Tibial nerve (tissue), 4 donors: ENCODE measurements at places on chromosomes 7 and 10.

DNA sequence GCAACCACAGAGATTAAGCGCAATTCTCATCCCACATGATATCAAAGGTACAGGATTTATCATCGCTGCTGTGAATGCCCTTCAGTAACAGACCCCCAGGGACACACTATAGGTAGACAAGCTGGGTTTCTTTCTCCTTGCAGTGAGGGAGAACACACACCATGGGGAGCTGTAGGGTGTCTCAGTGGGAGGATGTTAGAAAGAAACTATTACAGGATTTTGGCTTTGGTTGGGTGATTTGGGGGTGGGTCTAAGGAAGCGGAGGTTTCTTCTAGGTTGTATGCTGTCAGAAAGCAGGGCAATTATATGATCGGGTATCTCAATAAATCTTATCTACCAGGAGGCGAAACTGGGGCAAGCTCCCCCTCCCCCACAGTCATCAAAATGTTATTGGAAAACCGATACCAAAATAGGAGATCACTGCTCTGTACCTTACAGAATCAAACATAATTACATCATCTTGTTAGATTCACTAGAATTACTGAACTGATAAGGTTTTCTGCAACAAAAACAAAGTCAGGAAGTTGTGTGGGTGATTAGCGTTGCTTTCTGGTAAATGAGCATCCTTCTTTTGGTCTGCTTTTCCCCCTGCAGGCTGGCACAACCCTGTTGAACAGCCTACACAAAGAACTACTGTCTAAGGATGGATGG is 209.7 kb downstream of the TEX36 start:
- DNase-seq: no peak

DNA sequence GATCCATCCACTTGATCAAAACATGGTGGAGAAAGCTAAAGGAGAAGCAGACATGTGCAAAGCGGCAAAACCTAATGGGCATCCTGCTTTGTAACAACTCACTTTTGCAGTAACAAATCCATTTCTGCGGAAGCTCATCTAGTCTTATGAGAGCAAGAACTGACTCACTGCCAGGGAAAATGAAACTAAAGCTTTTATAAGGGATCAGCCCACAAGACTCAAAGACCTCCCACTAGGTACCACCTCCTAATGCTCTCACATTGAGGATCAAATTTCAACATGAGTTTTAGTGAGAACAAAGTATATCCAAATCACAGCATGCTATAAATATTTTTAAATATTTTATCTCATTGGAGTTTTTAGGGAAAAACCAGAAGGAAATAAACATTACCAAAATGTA is 120.1 kb upstream of the GNAI1 start:
- DNase-seq: no peak
- no peaks in the 10 kb centered on the region for H3K27me3 ChIP-seq
- no peak overlapping the region for H3K27ac ChIP-seq
- H3K36me3 ChIP-seq: no peaks in the 10 kb centered on the region
- H3K4me3 ChIP-seq: no peak overlapping the region

GRCh38 chr7:29588900-29589696 is 25.5 kb downstream of the PRR15 start:
- H3K4me3 ChIP-seq: no peak overlapping the region
- no peak overlapping the region for H3K27ac ChIP-seq
- H3K36me3 ChIP-seq: no peaks in the 10 kb centered on the region
- DNase-seq: no peak
- H3K27me3 ChIP-seq: no peaks in the 10 kb centered on the region
- H3K4me1 ChIP-seq: no peaks in the 10 kb centered on the region

GRCh38 chr7:139541600-139542307 is 18.3 kb downstream of the CLEC2L start:
- DNase-seq: no peak
- no peak overlapping the region for H3K27ac ChIP-seq
- no peaks in the 10 kb centered on the region for H3K27me3 ChIP-seq
- no peak overlapping the region for H3K4me3 ChIP-seq

DNA sequence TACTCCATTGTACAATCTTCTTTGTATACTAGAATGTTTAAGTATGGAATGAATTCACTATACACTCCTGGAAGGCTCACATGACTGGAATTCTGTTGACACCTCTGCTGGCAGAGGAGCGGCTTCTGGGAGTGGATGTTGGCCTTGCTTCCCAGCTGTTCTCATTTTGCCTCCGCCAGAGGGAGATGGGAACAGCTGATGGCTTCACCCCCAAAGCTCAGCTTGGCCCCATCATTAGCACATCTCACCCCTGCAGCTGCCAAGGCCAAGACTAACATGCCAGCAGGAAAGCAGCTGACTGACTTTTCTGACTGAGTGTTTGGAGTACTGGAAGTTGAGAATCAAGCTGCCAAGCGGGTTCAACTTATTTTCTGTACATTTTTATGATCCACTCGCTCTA is 15.1 kb downstream of the ADAM12 start:
- H3K4me3 ChIP-seq: no peak overlapping the region
- no peaks in the 10 kb centered on the region for H3K27me3 ChIP-seq
- no peak for DNase-seq
- no peaks in the 10 kb centered on the region for H3K4me1 ChIP-seq

- H3K27ac ChIP-seq: no peak overlapping the region
- no peaks in the 10 kb centered on the region for H3K36me3 ChIP-seq
- no peaks in the 10 kb centered on the region for H3K4me1 ChIP-seq
- no peak for DNase-seq
- no peak overlapping the region for H3K4me3 ChIP-seq
- H3K27me3 ChIP-seq: peaks cover 26% of the 10 kb centered on the region
Observed at GRCh38 chr10:120453886-120454285, 3.1 kb upstream of the PLPP4 start.

DNA sequence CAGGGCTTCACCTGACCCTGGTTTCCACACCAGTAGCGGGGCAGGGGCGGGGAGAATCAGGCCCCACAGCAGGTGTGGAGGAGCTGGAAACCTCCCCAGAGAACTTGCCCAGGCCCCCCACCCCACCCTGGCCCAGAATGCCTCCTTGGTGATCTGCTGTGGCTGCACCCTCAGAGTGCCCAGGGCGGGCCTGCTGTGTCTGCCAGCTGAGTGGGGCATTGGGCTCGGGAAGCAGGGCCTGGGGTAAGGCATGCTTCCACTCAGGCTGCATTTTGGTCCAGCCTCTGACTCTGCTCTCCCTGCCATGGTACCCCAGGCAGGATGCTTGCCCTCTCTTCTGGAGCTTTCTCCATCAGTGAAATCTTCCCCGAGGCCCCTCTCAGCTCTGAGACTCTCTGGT is 1.1 kb upstream of the CRHR2 start:
- no peak for DNase-seq
- no peaks in the 10 kb centered on the region for H3K36me3 ChIP-seq
- no peak overlapping the region for H3K27ac ChIP-seq
- H3K4me3 ChIP-seq: no peak overlapping the region
- peaks cover 20% of the 10 kb centered on the region for H3K4me1 ChIP-seq

DNA sequence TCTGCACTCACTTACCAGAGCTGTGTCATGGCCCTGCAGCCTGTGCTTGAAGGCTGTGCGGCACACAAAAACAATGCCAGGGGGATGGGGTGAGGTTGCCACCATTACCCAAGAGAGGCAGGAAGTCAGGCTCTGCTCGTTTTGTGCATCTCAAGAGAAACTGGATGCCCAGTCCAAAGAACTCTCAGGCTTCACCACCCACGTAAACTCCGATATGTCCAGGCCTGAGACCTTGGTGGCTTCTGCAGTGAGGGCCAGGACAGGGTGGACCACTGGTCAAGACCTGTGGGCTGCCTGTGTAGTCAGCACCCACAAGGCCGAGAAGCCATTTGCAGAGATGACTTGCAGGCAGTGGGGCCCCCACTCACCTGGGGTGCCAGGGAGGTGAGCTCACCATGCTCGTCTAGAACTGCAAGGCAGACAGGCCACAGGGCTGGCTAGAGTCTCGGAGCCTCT is 54.7 kb upstream of the EBF3 start:
- H3K27me3 ChIP-seq: no peaks in the 10 kb centered on the region
- H3K4me3 ChIP-seq: no peak overlapping the region
- no peaks in the 10 kb centered on the region for H3K36me3 ChIP-seq
- no peak for DNase-seq
- H3K27ac ChIP-seq: no peak overlapping the region
- H3K4me1 ChIP-seq: peaks cover 13% of the 10 kb centered on the region
